ENCODE measurements at places on chromosomes 4 and X. TPM values are rescaled to one million over a fixed set of nuclear protein-coding genes. Genes with fewer than 3 reads are reported as not detected.

Gene PPARGC1A
- not detected for total RNA-seq

DNA sequence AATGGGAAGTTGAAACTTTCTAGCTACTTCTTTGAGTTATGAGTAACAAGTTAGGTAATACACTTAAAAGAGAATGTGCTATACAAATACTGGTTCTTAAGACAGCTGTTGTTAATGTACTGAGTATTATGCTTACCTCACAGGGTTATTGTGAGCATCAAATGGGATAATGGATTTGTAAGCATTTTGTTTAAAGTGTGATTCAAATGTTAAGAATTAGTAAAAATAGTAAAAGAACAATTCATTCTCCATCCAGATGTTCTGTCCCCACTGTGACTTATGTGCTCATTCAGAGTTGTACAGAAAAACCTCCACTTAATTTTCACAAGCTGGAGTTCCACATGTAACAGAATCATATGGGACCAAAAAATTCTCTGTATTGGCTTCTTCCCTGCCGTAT, 63.6 kb downstream of the AR start:
- no peak overlapping the region for H3K4me3 ChIP-seq
- no peak overlapping the region for H3K27ac ChIP-seq
- no peaks in the 10 kb centered on the region for H3K27me3 ChIP-seq
- no peaks in the 10 kb centered on the region for H3K36me3 ChIP-seq

Gene KLF8
- total RNA-seq, result 6.7 TPM

- H3K4me1 ChIP-seq, result no peaks in the 10 kb centered on the region
- H3K27me3 ChIP-seq, result no peaks in the 10 kb centered on the region
- no peaks in the 10 kb centered on the region for H3K36me3 ChIP-seq
- no peak for DNase-seq
- H3K4me3 ChIP-seq, result no peak overlapping the region
- no peak overlapping the region for H3K27ac ChIP-seq
These were observed 125.6 kb downstream of the CDS1 start for GRCh38 chr4:84708406-84709135.

Gene ETNPPL
- total RNA-seq, result not detected

Gene CT45A3
- not detected for total RNA-seq

Gene PRRG1
- total RNA-seq, result not detected

DNA sequence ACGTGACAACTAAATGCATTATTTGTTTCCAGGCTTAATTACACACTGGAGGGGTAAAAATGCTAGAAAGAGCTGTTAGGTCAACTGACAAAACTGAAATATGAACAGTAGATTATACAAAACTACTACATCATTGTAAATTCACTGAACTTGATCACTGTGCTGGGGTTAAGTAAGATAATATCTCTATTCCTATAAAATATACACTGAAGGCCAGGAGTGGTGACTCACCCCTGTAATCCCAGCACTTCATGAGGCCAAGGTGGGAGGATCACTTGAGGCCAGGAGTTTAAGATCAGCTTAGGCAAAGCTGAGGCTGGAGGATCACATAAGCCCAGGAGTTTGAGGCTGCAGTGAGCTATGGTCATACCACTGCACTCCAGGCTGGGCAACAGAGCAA, 31.8 kb upstream of the NKX6-1 start:
- H3K27me3 ChIP-seq, result peaks cover 8% of the 10 kb centered on the region
- DNase-seq, result no peak
- no peak overlapping the region for H3K4me3 ChIP-seq
- no peak overlapping the region for H3K27ac ChIP-seq
- H3K36me3 ChIP-seq, result no peaks in the 10 kb centered on the region

Gene PCDH10
- not detected for total RNA-seq

DNA sequence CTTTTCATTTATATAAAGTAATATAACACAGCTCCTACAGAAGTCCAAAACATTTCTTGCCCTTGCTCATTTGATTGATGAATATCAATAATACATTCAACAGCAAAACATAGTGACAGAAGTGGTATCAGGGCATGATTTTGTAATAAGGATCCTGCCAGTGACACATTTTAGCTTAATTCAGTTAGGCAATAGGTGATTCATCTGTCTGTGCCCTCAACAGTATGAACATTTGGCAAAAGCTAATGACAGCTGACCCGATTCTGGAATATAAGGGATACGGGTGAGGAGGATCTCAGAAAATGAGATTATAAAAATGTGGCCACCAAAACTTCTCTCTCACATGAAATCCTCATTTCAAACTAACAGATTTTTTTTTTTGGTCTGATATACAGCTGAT, 294.0 kb downstream of the CAMK2D start:
- no peak overlapping the region for H3K4me3 ChIP-seq
- H3K36me3 ChIP-seq, result peaks cover 40% of the 10 kb centered on the region
- peak overlapping the region; percentile 89 for H3K27ac ChIP-seq
- no peak for DNase-seq

GRCh38 chr4:89640620-89641366, 196.2 kb downstream of the SNCA start:
- no peaks in the 10 kb centered on the region for H3K36me3 ChIP-seq
- no peak overlapping the region for H3K4me3 ChIP-seq
- H3K27ac ChIP-seq, result no peak overlapping the region
- peaks cover 5% of the 10 kb centered on the region for H3K27me3 ChIP-seq
- no peaks in the 10 kb centered on the region for H3K4me1 ChIP-seq

GRCh38 chr4:169109035-169109675, 99.1 kb upstream of the CBR4 start:
- H3K4me1 ChIP-seq, result no peaks in the 10 kb centered on the region
- H3K36me3 ChIP-seq, result no peaks in the 10 kb centered on the region
- H3K4me3 ChIP-seq, result no peak overlapping the region

Gene RIPPLY1
- total RNA-seq, result not detected

DNA sequence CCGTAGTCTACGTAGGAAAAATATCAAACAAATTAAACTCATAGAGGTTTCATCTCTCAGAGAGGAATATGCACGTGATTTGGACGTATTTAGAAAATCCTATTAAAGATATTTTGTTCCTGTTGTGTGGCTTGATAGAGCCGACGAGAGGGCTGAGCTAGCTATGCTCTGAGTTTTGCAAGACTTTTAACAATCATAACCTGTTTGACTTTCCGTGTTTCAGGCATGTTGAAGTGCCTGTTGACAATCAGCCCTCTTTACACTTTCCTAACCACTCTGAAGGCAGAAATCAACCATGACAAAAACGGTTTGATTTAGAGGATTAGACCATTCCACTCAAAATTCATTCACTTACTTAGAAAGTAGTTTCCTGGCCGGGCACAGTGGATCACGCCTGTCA, 297.3 kb downstream of the ASMT start:
- no peaks in the 10 kb centered on the region for H3K4me1 ChIP-seq
- no peaks in the 10 kb centered on the region for H3K36me3 ChIP-seq
- no peak overlapping the region for H3K4me3 ChIP-seq
- no peak for DNase-seq

DNA sequence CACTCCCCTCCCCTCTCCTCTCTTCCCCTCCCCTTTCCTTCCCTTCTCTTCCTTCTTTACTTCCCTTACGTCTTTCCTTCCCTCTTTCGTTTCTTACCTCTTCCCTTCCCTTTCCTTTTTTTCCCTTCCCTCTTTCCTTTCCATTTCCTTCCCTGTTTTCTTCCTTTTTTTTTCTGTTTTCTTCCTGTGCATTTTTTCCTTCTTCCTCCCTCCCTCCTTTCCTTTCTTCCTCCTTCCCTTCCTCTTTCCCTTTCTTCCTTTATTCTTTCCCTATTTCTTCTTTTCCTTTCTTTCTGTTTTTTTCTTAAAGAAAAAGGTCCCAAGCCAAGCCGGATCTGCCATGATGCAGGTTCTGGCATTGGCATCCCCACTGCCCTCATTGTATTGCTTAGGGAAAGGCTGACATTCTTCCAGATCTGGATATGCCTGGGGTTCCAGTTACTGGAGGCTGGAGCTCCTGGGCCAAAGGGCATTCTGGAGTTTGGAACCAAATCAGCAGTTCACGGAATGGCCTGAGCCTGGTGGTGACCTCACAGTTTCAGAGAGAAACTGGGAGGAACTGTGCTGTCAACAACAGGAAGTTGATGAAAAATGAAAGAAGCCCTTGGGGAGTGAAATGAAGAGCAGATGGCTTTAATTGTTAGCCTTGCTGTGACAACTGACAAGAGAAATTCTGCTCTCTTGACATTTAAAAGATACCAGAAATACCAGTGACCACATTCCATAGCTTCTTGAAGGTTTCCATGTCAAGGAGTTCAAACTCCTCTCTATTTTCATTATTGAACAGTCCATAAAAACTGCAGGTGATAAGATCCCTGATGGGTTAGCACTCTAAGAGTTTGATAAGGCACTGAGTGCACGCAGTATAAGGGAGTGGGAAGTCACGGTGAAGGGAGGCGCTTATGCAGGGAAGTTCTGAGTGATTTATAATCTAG, 622.1 kb downstream of the SPRY1 start:
- DNase-seq, result peak; percentile 8
- H3K4me3 ChIP-seq, result peak overlapping the region; percentile 24
- H3K27me3 ChIP-seq, result no peaks in the 10 kb centered on the region
- peak overlapping the region; percentile 68 for H3K27ac ChIP-seq

DNA sequence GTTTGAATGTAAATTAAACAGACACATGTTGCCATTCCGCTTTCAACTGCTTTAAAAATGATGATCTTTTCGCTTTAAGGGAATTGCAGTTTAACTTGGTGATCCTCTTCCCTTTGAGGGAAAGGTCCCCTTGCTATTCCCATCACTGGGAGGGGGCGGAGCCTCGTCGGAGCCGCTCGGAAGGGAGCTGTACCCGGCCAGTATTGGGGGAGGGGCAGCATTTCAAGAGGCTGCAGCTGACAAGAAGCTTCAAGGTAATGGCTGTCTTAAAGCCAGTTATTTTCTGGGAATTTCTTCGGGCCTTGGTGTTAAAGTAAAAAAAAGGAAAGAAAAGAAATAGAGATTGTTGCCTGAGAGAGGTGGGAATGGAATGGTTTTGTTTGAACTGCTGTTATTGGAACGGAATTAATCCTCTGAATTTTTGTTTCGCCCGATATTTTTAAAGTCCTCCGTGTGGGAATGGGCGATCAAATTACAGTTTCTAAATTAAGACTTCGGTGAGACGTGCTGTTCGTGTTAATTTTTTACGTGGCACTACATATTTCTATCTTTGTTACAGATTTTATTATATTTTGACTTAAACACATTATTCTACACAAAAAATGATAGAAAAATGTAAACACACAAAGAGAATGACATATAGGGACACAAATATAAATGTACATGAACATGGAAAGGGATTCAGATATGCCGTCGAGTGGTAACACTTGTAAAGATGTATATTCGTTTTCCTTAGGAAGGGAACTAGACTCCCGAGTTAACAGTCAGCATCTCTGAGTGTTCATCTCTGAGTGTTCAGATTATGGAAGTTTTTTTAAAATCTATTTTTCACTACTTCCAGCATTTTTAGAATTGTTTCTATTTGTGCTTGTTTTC, 9.2 kb downstream of the PWWP3B start:
- no peaks in the 10 kb centered on the region for H3K36me3 ChIP-seq
- no peak for DNase-seq
- H3K4me3 ChIP-seq, result no peak overlapping the region
- no peak overlapping the region for H3K27ac ChIP-seq
- no peaks in the 10 kb centered on the region for H3K27me3 ChIP-seq
- no peaks in the 10 kb centered on the region for H3K4me1 ChIP-seq

Gene TMEM154
- 13.0 TPM for total RNA-seq

DNA sequence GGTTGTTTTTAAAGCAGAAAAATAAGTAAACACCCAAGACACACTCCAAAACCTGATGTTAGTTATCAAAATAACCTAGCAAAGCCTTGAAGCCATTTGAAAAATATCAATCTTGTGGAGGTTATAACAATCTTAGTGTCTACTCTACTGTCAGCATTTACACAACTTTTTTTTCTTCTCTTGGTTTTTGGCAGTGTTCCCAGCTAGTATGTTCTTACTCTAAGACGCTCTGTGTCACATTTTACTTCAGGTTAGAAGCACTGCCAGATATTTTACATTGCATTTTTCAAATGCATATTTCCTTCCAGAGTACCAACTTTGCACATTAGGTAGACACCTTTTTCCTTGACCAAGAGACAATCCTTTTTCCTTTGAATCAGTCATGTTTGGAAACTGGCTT, 114.0 kb upstream of the INPP4B start:
- DNase-seq, result no peak
- no peaks in the 10 kb centered on the region for H3K4me1 ChIP-seq
- no peak overlapping the region for H3K4me3 ChIP-seq
- H3K36me3 ChIP-seq, result no peaks in the 10 kb centered on the region
- no peak overlapping the region for H3K27ac ChIP-seq

DNA sequence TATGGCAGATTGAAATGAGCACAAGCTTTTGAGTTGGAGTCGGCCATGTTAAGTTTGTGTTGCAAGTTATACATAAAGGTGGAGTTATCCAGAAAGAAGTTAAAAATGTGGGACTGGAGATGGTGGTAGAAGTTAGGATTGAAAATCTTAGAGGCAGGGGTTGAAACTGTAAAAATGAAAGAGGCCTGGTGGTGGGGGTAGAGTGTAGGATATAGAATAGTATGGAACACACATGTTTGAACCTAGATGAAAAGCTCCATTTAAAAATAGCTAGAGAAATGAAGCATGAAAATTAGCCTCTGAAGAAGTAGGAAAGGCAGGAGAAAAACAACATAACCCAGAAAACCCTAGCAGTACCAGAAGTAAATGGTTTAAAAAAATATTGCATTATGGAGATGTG, 131.8 kb upstream of the ENPEP start:
- no peak for DNase-seq
- H3K4me1 ChIP-seq, result peaks cover 7% of the 10 kb centered on the region
- H3K4me3 ChIP-seq, result no peak overlapping the region
- H3K36me3 ChIP-seq, result no peaks in the 10 kb centered on the region

GRCh38 chrX:19852014-19853005, 35.1 kb downstream of the SH3KBP1 start:
- DNase-seq, result no peak
- H3K36me3 ChIP-seq, result peaks cover 12% of the 10 kb centered on the region
- no peak overlapping the region for H3K4me3 ChIP-seq

Data from activated T-helper 1 cell treated with anti-CD3 and anti-CD28 coated beads, Interleukin-12 subunit alpha, Interleukin-12 subunit beta, Interleukin-2, Interleukin-4 antibody, amounts not matched to agents 30 ng/mL and 10 ng/mL and 1 ng/mL, durations not matched to agents 14 hours and 24 hours and 36 hours (primary cell).